ENCODE measurements at places on chromosomes 5 and 9.

DNA sequence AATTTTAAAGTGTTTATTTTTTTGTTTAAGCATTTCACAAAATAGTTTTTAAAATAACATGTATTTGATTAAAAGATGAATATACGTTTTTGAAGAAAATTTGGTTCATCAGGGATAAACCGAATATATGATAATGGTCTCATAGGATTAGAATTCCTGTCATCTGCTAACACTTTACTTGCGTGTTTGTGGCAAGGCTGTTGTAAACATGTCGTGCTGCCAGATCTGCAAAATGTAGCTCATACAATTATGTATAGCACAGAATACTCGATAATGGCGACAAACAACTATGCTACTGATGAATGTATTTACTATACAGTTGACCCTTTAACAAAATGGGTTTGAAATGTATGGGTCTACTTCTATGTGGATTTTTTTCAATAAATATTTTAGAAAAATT is 7.2 kb upstream of the TXNDC8 start:
- no peak for DNase-seq

DNA sequence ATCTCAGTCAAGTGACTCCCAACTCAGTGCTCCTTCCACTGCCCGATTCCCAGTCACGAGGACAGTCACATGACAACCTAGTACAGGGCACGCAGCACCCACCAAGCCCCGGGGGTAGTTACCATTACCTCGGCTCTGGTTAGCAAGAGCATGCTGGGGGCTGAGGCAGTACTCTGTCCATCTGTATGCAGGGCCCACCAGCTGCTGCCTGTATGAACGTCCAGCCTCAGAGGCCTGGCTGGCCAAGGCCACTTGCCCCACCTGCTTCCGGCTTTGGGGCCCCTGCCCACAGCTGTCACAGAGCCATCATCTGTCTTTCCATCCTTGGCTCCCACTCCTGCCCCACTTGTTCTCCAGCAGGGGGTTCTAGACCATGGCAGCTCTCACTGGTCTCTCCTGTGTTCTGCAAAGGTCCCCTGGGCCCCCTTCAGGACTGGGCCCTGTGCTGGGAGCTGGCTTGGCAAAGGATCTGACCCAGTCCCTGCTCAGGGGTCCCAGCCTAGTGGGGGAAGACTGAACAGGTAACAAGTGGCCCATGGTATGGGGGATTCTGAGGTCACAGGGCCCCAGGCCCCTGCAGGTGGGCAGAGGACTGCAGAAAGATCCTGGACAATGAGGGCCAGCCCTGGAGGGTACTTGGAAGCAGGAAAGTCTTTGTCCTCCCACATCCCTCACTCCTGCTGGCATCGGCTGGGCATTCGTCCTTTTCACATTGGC is 3.3 kb downstream of the RPL35 start:
- no peak for DNase-seq

DNA sequence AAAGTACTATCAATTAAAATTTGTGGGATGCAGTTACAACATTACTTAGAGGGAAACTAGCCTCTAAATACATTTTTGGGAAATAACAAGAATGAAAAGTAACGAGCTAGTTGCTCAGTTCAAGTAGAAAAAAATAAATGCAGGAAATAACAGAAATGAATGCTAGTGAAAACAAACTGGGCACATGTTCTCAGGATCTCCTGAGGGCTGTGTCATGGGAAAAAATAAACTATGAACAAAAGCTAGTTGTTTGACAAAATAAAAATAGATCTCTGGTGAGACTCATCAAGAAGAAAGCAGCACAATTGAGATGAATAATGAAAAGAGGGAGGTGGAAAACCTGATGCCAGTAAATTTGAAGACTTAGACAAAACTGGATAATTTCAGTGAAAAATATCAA is 16.3 kb downstream of the IDNK start:
- DNase-seq, result no peak

DNA sequence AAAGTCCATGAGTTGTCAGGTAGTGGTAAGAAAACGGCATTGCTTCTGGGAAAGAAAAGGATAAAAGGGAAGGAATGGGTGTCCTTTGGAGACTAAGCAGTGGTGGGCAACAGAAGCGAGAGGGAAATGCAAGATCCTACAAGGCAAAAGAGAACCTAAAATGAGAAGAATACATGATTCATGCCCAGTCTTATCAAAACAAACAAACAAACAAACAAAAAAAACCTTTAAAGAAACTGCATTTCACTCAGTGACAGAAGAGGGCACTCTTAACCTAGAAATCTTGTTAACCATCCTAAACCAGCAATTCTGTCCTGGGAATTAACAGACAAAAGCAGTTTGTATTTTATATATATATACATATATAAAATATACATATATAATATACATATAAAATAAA is 88.5 kb downstream of the SUSD1 start:
- DNase-seq, result no peak

- peak; percentile 6 for DNase-seq
Measured at GRCh38 chr5:134647750-134648424, 698 bp upstream of the SEC24A start.

GRCh38 chr9:132585954-132586829 is 3.8 kb downstream of the BARHL1 start:
- no peak for DNase-seq

DNA sequence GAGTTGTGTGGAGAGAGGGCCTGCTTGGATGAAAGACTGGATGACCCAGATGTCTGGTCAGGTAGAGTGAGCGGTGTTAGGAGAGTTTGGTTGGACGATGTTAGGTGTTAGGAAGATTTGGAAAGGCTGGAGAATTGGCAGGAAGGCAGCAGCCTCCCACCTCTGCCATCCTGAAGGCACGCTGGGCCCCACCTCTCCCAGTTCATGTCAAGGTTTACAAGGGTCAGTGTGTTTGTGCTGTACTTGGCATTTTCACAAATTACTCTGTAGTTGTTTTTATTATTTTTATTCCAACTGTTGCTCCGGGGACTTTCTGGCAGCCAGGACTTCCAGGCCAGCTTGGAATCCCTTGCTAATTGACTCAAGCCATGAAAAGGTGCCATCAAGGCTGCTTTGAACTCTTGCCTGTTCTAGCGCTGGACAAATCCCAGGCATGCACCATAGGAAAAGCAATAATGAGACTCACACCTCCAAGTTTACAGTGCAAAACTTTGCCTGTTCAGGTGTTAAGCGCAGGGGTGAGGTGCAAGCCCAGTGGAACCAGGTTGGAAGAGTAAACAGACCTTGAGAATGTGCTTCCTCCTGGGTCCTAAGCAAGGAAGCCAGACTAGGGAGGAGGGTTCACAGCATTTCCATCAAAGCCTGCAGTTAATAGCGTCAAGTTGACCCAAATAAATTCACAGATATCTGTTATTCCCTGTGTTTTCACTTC is 41.7 kb upstream of the KLF9 start:
- DNase-seq, result no peak

- no peak for DNase-seq
Measured at GRCh38 chr5:169610606-169611005, 26.5 kb upstream of the DOCK2 start.

GRCh38 chr9:30103647-30104394 is 2280.6 kb upstream of the ACO1 start:
- no peak for DNase-seq

DNA sequence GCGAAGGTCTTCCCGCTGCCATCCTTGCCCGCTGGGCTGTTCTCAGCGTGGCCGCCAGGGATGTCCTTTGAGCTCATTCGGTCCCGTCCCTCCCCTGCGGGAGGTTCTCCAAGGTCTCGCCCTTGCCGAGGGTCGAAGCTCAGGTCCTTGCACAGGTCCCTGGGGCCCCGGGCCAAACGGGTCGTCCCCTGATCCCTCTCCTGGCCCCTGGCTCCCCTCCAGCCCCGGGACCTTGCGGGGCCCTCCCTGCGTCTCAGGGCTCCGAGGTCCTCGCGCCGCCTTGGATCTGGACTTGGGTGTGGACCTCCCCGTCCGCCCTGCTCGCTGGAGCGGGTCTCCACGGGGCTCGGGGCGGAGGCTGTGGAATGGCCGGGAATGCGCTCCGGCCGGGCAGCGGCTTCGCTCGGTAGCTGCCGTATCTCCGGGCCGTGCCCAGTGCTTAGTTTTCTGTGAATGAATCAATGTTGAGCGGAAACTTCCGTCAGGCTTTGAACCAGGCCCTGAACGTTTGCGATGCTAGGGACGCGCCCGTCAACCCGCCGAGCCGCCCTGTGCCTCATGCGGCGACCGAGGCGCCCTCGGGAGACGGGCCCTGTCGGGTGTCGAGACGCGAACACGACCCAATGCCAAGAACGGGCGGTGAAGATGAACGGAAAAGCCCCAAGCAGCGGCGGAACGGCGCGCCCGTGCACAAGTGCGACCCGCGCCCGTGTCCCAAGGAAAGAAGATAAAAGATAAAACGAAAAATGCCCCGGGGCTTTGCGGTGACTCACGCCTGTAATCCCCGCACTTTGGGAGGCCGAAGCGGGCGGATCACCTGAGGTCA is 780 bp downstream of the RNU6ATAC start:
- peak; percentile 65 for DNase-seq

DNA sequence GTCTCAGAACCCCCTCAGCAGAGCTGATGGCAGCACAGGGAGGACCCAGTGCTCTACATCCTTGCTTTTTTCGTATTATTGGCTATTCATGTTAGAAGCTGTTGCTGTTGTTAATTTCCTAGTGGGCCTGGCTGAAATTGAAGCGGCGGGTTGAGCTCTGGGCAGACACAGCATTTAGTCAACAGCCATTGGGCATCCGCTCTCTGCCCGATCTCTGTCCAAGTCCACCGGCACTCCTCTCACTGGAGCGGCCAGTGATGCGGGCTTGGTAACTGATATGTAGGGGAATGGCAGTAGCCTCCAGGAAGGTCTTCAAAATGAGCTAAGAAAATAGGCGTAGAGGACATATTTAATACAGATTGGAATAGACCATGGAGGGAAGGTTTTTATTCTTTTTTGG is 1.3 kb upstream of the GARNL3 start:
- DNase-seq, result no peak

GRCh38 chr9:121399883-121400607 is 30.0 kb upstream of the STOM start:
- no peak for DNase-seq

All from tibial artery (tissue), 4 donors.